ENCODE measurements at places on chromosomes 5 and 9.

DNA sequence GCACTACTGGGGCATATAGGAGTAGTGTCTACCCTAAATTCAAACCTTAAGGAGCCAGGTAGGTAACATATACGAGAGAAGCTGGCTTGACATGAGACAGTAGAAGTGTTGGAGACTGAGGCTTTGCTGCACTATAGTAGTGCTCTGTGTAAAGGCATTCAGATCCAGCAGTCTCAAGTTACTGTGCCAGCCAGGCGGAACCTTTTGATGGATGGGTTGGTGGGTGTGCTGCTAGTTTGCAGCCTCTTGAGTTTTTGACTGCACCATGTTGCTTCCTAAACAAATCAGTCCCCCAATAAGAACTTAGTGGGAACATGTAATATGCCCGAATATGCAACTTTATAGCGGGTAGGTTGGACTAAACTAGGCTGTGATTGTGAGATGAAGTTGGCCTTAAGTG is 1.5 kb downstream of the CLTA start:
- DNase-seq: no peak

DNA sequence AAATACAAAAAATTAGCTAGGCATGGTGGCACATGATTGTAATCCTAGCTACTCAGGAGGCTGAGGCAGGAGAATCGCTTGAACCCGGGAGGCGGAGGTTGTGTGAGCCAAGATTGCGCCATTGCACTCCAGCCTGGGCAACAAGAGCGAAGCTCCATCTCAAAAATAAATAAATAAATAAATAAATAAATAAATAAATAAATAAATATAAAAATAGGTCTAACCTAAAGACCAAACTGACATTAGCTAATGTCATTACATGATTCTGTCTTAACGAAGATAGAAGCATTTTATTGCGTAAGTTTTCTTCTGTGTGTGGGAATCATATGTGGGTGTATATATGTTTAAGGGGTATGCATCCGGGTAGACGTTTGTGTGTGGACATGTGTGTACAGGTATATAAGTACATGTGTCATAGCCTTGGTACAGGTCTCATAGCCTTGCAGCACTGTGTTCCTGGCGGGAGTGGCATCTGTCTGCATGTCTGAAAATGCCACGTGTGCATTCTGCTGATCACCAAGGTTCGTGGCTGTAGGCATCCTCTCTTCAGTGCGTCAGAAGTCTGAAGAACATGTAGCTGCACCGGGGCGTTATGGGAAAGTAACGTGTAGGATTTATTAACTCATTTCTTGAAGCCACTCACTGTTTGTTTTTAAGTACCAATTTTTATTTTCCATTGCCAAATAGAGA is 298.1 kb downstream of the NR3C1 start:
- DNase-seq: no peak

- DNase-seq: peak; percentile 75
Observed at GRCh38 chr9:109316207-109316640, 4.6 kb downstream of the EPB41L4B start.

- no peak for DNase-seq
Observed at GRCh38 chr5:131096774-131097710, 68.0 kb downstream of the HINT1 start.

DNA sequence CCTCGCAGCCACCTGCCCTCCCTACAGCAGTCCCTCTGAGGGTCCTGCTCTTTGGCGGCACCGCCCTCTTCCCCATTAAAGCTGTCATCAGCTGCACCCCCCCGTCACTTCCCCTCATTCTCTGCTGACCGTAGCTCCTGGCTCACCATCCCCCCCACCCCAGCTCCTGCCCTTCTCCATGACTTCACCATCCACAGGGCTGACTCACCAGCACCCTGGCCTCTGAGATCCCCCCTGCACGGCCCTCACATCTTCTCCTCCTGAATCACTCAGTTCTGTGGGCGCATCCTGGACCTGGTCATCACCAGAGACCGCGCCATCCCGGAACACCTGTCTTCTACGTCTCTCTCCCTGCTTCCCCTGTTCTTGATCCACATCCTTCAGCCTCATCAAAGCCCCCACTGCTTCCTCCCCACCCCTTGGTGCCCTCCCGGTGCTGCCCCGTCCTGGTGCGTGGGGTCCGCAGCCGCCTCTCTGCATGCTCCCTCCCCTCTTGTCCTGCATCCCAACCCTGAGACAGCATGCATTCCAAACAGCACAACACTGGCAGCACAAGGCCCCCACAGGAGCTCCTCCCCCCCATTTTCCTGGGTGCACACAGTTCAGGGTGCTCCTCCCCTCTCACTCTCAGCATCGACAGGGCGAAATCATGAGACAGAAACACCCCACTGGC is 12.9 kb downstream of the FLT4 start:
- DNase-seq: no peak

DNA sequence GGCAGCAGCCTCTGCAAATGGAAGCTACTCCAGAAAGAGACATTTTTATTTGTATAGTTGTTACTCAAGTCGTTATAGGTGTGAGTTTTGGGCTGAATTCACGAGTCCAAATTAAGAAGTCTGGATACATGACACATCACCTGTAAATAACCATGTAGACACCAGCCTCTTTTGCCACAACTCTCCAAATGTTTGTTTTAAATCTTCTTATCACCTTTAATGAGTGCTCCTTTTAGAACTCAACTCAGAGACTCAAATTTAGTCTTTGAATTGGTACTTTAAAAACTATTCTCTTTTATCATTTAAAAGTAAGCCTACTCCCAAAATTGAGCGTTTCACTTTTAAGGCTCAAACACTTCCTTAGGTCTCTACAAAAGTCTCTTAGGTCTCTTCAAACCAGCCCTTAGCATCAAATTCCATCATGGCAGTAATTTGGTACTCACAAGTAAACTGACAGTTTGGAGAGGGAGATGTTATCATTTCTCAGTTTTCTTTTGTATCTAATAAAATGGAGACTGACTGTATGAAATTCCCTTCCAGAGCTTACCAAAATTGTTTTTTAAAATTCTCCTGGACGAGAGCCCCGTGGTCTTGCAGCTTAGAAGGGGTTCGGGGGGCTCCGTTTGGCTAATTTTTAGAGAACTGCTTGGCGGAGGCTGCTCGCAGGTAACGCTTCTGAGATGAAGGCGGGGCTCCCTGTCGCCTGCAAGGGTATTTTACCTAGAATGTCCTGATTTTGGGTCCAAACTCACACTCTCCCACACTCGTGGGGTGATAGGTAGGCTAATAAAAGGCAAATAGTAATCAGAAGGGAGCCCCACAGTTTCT is 194.6 kb downstream of the MEF2C start:
- DNase-seq: no peak

DNA sequence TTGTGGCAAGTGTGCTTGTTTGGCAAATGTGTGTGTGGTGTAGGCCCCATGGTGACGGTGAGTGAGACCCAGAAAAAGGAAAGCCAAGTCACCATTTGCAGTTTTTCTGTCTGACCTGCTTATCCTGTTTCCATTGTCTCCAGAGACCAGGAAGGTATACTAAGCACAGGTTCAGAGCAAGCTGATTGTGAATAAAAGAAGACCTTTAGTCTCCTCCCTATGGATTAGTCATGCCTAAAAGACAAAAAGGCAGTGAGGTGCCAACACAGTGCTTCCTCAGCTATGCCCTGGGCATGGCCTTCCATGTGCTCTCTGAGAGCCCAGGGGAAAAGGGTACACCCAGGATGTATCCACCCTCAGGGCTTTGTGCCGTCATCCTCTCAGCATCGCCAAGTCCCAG is 49.2 kb upstream of the SHOC1 start:
- DNase-seq: no peak

DNA sequence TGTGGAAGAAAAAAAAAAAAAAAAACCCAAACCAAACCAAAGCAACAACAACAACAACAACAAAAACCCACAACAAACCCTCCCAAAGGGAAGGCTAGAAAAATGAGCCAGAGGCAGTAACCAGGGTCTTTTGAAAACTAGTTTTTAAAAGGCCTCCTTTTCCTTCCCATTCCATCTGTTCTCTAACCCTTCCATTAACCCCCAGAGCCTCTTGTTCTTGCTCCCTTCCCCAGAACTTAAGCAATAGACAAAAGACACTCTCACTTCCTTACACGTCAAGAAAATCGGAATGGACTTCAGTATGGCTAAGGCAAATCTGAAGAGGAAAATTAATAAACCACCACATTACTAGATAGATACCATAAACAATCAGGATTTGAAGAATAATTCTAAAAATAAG is 292.8 kb downstream of the ARL15 start:
- DNase-seq: no peak
